T-cell (primary cell): ENCODE measurements at places on chromosomes 5 and 9.

- peak; percentile 69 for DNase-seq
These were observed 21.1 kb upstream of the TERT start for GRCh38 chr5:1315709-1316587.

DNA sequence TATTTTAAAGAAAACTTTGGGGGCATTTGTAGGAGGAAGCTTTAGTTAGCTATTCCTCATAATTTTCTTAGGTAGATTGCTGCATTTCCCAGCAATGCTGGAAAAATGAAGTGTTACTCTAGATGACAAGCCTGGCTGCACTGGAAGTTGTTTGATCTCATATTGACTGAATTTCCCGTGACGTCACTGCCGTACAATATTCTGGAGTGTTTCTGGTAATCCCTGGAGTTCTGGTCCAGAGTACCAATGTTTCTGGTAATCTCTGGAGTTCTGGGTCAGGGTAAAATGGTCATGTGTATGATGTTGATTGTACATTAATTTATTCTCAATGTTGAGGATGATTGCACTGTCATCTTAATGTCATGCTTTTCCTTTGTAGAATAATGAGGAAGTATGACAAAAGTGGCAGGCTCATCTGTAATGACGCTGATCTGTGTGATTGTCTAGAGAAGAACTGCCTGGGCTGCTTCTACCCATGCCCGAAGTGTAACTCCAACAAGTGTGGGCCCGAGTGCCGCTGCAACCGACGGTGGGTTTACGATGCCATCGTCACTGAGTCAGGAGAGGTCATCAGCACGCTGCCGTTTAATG is 26.2 kb downstream of the ARL14EPL start:
- no peak for DNase-seq

GRCh38 chr9:126379661-126380360 is 53.2 kb downstream of the MVB12B start:
- no peak for DNase-seq

DNA sequence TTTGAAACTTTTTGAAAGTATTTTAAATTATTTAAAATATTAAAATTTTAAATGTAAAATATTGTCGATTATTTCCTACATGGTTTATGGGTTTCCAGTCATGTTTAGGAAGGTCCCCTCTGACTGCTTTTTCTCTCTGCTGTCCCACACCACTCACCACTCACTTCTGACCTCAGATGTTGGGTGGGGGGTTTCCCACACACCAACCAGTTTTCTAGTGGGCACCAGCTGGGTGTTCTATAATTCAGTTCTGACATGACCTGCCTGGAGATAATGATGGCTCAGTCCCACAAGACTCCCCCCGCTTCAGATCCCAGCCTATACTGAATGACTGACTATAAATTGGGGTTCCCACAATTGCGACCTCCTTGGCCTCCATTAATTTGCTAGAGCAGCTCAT is 310.4 kb downstream of the GADD45G start:
- DNase-seq = no peak

- DNase-seq = no peak
These were observed 676.3 kb upstream of the GRAMD2B start for GRCh38 chr5:125746917-125747316.

GRCh38 chr9:15482146-15482545 is 28.6 kb downstream of the PSIP1 start:
- no peak for DNase-seq

- DNase-seq = no peak
These were observed 105.9 kb upstream of the CDKN2B start for GRCh38 chr9:22114956-22115355.
